ENCODE measurements at places on chromosomes 4 and X.

- DNase-seq: no peak
Measured at GRCh38 chr4:169861593-169861992, 103.8 kb upstream of the HPF1 start.

DNA sequence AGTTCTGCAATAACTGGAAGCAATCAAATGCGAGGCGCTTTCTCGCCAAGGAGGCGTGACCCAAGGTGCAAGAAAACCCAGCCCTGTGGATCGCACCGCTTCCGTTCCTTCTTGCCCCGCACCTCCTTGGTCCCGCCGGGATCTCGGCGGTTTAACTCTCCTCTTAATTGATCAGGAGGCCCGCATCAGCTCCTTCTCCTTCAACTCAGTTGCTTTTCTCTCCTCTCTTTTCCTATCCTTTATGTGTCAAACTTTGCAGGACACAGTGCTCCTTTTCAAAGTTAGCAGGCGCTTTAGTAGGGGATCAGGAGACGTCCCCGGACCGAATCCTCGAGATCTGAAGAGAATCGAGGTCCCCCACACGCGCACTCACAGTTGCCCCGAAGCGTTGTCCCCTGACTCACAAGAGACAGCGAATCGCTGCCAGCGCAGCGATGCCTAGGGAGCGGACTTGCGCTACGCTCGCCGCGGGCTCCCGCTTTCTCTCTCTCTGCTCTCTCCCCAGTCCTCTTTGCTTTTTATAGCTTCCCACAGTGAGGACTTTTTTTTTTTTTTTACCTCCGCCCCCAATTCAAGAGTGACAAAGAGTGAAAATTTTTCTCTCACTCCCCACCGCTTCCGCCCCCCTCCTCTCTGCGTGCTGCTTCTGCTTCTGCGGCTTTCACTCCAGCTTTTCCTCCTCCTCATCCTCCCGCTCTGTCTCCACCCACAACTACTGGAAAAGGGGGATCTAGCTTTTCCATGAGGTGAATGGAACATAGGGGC is at the start of gene DKK2:
DKK2 (minus strand) TSS at position 495 of the 765 bp plus-strand sequence. CDS start 722 bp downstream, outside the sequence.
- DNase-seq: no peak

- no peak for DNase-seq
Measured at GRCh38 chrX:115490814-115491213, 70.2 kb upstream of the PLS3 start.

DNA sequence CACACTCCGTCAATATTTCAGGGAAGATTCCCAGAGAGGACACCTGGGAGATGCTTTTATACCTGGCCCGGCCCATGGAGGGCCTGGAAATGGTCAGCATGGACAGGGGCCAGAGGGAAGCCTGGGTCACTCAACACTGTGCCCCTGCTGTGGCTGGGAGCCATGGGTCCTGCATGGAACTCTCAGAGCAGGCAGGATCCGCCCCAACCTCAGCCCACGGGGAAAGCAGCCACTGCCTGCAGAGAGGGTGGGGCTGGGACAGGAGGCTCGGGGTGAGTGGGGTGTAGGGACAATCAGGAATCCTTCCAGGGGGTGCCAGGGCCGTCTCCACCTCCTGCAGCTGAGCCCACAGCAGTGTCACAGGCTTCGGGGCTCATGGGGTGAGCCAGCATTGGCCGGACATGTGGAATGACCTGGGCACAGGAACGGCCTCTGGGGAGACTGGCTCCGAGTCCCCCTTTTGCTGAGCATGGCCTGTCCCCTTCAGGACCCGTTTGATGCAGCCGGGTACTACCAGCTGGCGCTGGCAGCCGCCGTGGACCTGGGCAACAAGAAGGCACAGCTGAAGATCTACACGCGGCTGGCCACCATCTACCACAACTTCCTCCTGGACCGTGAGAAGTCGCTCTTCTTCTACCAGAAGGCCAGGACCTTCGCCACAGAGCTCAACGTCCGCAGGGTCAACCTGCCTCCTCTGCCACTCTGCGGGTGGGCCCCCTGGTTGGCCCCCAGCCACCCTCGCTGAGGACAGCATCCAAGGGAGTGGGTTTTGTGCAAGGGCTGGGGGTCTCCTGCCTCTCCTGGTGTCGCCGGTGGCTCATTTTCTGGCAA is 29.1 kb upstream of the HTRA3 start:
- DNase-seq: no peak

DNA sequence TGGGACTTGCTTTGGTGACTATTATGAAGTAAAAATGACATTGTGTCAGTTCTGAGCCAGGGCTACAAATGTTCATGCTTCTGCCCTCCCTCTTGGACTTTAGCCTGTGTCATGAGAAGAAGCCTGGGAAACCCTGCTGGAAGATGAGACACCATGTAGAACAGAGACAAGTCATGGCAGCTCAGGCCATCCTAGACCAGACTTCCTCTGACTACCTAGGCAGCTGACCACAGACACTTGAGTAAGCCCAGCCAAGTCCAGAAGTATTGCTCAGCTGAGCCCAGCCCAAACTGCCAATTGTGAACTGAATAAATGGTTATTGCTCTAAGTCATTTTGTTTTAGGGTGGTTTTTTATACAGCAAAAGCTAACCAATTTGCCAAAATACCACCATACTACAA is 467.6 kb upstream of the CNKSR2 start:
- no peak for DNase-seq

DNA sequence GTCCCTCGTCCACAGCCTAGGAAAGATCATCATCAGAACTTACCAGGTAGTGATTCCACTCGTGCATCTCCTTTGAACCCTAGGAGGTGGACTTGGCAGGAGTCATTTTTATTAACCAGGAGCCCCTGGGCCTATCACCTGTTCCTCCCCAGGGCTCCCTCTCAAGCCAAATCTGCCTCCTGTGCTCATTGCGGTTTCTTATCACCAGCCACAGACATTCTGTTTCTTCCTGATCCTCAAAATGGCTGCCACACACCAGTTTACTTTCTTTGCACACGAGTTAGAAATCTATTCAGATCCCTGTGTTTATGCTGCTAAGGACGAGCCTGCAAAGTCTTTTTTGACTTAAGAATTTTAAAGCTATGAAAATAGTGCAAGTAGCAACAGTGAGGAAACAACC is 354.5 kb upstream of the BOD1L1 start:
- no peak for DNase-seq

DNA sequence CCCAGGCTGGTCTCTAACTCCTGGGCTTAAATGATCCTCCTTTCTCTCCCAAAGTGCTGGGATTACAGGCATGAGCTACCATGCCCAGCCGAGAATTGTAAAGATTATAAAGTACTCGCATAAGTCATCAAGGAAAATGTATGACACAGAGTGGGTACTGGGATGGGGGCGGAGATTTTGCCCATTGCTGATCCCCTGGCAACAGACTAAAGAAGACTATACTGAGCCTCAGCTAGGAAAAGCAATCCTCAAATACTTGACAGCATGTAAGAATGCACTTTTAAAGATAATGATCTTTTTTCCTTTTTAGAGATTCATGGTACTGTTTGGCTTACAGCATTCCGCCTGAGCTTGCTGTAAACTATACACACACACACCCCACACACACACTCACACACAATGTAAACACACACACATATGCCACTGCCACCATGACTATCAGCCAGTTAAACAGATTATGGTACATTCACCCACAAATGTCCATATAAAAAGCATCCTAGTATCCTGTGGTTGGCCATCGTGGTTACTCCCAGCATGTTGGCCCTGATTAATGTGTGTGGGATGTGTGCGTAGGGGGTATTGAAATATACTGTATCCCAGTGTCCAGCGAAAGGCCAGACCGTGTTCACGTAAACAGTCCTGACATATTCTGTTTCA is 113.0 kb downstream of the AMELX start:
- no peak for DNase-seq

DNA sequence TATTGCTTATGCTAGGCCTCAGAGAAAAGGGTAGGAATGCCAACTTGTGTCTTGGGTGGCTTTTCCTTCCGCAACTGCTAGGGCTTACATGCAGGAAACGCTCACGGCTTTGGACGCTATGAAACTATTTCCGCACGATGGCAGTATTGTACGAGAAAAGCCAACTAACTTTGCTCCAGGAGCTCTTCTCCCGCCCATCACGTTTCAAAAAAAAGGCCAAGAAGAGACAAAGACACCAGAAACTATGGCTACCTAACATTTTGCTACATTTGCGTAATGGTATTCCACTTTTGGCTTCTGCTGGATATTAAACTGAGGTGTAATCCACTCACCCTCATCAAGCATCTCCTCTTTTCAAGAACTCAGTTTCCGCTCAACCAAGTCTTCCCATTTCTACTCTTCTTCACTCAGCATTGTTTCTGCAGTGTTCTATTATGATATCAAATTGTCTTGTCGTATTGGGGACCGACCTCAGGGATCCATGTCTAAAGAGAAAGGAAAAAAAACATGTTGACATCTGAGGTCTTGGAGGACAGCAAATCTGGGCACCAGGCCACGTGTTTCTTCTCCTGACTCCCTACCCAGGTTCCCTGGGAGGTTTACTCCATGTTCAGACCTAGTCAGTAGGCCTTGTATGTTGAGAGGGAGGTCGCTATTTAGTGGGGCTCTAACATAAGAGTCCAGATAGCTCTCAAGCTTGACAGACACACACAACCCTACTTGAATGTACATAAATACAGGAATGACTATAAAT is 239.4 kb upstream of the STK26 start:
- DNase-seq: no peak

DNA sequence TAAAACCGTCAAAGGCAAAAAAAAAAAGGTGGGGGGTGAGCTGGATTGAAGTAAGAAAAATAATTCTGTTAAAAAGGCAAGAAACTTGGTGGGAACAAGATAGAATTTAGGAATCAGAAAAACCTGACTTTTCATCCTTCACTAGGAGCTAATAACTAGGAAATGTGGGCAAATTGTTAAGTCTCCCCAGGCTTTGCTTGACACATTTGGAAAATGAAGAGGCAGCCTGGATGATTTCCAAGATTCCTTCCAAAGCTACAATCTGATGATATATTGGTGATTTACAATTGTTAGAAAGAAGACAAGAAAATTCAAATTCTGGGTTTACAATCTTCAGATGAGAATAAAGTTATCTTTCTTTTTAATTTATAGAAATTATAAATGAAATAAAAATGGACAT is 1062.5 kb downstream of the ADGRL3 start:
- DNase-seq: no peak

DNA sequence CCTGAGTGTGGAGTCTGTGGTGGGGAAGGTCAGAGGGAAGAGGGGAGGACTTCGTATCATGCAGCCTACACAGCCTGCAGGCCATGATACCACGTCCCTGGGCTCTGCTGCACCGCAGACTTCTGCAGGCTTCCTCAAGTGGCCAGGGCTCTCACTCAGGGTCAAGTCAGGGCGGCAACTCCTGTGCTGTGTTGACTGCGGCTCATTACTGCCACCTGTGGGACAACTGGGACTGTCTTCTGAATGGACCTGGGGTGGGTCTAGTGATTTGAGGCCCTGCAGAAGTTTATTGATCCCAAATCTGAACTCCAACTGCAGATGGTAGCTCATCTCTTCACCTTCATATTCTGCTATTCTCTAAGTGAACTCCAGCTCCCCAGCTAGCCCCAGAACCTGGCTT is 167.1 kb downstream of the NSUN7 start:
- no peak for DNase-seq

- no peak for DNase-seq
Measured at GRCh38 chrX:96721354-96721753, 36.7 kb downstream of the DIAPH2 start.

DNA sequence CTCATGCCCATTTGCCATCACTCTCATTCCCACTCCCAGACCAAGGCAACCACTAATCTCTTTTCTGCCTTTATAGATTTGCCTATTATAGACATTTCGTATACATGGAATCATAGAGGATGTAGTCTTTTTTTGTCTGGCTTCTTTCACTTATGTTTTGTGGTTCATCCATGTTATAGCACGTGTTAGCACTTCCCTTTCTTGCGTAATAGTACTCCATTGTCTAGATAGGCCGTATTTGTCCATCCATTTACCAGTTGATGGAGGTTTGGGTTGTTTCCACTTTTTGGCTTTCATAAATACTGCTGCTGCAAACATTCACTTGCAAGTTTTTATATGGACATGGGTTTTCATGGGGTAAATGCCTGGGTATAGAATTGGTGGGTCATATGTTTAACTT is 48.4 kb downstream of the KIF4A start:
- no peak for DNase-seq

DNA sequence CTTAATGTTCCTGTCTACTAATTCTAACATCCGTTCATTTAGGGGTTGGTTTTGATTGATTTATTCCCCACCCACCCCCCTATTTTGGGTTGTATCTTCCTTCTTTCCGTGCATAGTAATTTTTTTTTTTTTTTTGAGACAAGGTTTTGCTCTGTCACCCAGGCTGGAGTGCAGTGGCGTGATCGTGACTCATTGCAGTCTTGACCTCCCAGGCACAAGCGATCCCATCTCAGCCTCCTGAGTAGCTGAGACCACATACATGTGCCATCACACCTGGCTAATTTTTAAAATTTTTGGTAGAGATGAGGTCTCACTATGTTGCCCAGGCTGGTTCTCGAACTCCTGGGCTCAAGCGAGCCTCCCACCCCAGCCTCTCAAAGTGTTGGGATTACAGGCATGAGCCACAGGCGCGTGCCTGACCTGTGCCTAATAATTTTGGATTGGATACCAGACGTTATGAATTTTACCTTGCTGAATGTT is 79.9 kb downstream of the ZFX start:
- DNase-seq: no peak

DNA sequence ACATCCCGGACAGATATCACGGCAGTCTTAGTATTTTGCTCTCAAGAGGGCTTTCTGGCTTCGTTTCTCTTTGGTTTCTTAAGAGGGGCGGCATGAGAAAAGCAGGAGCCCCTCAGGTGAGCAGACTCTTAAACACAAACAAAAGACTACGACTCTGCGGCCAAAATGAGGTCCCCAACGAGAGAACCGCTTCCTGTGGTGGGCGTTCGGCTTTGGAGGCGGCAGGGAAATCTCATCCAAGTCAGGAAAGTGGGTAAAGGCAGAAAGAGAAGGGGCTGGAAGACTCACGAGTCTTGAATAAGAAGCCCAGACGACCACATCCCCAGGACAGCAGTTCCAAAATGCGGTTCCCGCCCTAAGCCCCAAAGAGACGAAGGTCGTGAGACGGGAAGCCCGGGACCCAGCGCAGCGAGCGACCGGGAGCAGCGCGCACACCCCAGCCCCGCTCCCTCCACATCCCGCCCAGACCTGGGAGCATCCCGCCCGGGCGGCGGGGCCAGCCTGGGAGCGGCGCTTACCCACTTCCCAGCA is 409 bp downstream of the UGDH start:
- DNase-seq: peak; percentile 2

- DNase-seq: no peak
Measured at GRCh38 chrX:150504397-150505182, 63.8 kb upstream of the MTM1 start.

- no peak for DNase-seq
Measured at GRCh38 chr4:125836597-125837195, 521.9 kb downstream of the FAT4 start.
